Stimulated activated CD8-positive, alpha-beta memory T cell treated with anti-CD3 and anti-CD28 coated beads, Interleukin-4, amount 100 ng/mL, for 1 hour (primary cell): ENCODE measurements at places on chromosomes 6 and 20.

DNA sequence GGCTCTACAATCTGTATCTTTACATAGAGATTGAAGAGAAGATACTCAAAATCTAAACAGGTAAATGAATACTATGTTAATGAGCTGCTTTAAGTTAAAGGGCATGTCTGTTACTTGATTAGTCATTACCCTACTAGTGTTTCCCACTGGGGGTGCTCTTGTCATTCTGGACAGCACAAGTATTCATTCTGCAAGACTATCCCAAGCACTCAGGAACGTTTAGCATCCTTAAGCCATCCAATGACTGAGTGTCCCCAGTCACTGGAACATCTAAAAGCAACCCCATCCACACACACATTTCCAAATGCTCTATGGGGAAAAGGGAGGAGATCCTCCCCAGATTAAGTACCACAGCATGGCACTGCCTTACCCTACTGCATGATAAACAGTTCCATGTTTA lies 25.7 kb downstream of the EZR start:
- no peak for DNase-seq

DNA sequence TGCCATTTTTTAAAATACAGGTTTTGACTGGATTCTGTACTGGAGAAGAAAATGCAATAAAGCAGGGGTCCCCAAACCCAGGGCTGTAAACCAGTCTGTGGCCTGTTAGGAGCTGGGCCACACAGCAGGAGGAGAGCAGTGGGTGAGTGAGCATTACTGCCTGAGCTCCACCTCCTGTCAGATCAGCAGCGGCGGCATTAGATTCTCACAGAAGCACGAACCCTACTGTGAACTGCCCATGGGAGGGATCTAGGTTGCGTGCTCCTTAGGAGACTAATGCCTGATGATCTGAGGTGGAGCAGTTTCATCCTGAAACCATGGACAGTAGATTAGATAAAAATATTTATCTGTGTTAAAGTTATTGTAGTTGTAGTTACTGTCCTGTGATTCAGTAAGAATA lies 21.1 kb upstream of the FBXO9 start:
- no peak for DNase-seq

- no peak for DNase-seq
Observed at GRCh38 chr6:36054956-36055355, 27.3 kb downstream of the MAPK14 start.

DNA sequence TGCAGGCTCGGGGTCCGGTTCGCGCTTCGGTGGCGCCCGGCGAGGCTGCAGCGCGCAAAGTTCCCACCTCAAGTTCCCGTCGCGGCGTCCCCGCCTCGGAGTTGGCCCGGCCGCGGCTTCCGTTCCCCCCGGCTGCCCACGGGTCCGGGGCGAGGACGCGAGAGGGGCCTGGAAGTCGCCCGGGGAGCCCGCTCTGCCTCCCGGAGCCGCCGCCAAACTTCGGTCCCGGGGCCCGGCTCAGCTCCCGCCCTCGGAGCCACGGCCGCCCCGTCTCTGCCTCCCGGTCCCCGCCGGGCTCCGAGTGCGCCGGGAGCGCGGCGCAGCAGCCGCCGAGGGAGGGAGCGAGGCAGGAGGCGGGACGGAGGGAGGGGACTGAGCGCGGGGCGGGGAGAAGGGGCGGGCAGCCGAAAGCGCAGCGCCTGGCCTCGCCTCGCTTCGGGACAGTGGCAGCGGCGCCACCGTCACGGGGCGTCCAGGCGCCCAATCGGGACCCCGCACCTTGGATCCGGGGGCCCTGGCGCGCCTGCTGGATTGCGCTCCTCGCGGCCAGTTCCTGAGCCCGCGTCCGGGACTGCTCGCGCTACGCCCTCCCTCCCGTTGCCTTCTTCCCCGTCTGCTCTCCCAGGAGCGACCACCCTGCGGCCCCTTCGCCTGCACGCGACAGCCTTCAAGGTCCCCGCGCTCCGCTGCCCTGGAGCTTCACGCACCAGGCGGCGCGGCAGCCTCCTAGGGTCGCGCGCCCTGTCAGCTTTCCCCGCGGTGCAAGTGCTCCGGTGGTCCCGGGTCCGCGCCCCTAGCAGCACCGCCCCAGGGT lies at the start of gene KCNG1:
KCNG1 (minus strand) TSS at position 305 of the 814 bp plus-strand sequence. CDS start 12,769 bp downstream, outside the sequence.
- no peak for DNase-seq
